ENCODE measurements at places on chromosomes 4 and X.

DNA sequence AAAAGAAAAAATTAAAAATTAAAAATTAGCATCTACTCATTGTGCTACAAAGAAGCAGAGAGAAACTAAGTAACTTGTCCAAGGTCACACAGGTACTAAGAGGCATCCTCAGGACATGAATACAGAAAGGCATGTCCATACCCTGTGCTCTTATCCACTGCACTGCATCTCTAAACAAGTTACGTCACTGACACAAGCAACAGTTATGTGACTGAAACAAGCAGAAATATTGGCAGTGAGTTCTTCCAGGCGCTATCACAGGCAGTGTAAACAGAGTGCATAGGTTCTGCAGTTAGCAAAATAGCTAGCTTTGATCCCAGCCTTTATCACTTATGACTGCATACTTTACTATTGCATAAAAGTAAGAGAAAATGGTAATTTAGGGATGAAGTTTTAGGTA is 7.9 kb downstream of the VEGFC start:
- no peak for DNase-seq

- DNase-seq: no peak
Measured at GRCh38 chrX:26192204-26192603, at the start of gene MAGEB6. Gene MAGEB6 (plus strand): TSS chrX:26192440. CDS start chrX:26193847, 1,407 bp downstream.

DNA sequence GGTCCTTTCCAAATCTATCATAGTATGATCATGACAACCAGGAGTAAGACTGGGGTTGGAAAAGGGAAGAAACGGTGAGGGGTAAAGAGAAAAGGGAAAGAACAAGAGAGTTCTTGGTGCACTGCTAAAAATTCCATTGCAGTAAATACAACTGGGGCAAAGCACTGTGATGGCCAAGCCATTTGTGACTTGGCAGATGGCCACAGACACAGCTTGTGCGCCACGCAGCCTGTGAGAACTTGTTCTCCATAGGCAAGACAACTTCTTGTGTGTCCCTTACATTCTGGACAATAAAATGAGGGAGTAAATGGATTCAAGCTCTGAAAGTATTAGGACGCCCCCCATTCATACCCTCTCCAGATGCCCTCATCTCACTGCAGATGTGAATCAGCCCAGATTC is 10.9 kb downstream of the MFAP3L start:
- DNase-seq: peak; percentile 91

- peak; percentile 72 for DNase-seq
Measured at GRCh38 chrX:72126539-72127140, 5.1 kb downstream of the RTL5 start.

GRCh38 chr4:65825116-65825753 is 154.9 kb upstream of the EPHA5 start:
- DNase-seq: no peak
